Eye (tissue), 1 donor: ENCODE measurements at places on chromosomes 2 and 18.

DNA sequence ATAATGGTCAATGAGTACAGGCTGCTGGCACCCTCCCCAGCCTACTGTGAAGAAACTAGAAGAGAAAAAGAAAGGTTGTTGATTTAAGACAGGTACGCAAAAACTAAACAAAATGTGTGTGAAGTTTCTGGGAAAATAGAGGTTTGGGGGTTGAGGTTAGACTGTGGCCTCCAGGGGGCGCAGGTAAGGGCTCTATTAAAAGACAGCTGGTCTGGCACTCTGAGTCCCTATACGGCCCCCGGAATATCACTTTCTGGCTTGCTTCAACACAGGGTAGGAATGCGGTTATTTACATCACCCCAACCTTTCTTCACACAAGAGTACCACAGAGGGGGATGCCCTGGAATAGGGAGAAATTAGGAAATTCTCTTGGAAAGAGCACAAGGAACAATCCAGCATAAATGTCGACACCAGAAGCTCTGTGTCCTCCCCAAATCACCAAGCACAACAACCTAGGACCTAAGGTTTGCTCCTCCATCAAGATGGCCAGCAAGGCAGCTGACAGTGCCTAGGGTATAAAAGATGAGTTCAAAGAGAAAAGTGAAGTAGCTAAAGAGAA, 480.8 kb upstream of the KLHL29 start:
- peak; percentile 24 for DNase-seq

GRCh38 chr2:102366406-102367112, 11.0 kb downstream of the IL18R1 start:
- no peak for DNase-seq

- DNase-seq, result no peak
Observed at GRCh38 chr2:56287508-56287907, 103.7 kb downstream of the CCDC85A start.

DNA sequence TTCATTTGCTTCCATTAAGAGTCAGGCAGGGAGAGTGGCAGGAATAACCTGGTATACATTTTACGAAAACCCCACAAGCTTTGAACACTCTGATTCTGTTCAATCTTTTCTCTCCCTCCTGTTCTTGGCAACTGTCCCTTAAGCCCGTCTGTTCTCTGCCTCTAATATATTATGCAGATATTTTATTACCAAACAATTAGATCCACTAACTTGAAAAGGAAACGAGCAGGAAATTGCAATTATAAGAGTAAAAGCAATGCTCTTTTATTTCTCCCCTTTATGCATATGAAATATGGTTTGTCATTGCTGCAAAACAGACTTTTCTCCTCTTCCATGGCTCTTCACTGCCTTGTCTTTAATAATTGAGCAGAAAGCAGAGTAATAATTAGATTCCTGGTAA, 149.1 kb upstream of the CELF4 start:
- DNase-seq, result no peak

DNA sequence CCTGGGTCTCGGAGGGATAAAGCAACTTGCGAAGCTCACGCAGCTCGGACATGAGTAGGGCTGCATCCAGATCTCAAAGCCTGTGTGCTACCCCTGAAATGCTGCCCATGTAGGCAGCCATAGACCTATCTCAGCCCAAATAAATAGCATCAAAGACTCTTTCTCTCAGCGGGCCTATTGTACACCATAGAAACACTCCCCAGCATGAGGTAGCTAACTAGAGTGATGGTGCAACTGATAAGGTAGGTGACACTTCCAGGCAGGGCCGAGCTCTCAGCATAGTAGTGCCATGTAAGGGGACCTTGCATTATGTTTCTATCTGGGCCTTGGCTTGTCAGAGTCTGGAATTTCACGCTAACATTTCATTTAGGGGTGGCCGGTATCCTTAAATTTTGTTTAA, 52.4 kb downstream of the RABL2A start:
- no peak for DNase-seq

DNA sequence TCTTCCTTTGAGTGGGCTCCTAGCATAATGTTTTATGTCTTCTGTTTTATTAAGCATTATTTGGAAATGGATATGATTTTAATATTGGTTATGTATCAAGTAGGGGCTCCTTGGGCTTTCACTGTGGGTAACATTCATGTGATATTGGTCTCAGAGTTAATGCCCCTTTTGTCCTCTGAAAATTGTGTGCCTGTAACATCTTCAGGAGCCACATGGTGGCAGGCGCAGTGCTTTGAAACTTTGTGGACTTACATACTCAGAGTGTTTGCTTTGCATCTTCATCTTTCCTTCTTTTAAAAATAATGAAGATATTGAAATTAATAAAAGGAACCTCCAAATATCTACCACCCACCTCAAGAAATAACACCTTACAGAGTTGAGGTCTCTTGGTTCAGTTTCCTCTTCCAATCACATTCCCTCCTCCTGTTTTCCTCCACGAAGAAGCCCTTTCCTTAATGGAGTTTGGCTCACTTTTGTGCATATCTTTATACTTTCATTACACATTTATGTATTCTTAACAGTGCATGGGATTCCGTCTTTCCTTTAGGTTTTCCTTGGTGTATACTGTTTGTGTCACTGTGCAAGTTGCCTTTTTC, 73.5 kb downstream of the LIMS1 start:
- peak; percentile 56 for DNase-seq

GRCh38 chr2:1140389-1141003, 189.8 kb downstream of the SNTG2 start:
- peak; percentile 65 for DNase-seq
